Lung microvascular endothelial cell (primary cell): ENCODE measurements at places on chromosomes 7 and 10. TPM values are rescaled to one million over a fixed set of nuclear protein-coding genes. Genes with fewer than 3 reads are reported as not detected.

DNA sequence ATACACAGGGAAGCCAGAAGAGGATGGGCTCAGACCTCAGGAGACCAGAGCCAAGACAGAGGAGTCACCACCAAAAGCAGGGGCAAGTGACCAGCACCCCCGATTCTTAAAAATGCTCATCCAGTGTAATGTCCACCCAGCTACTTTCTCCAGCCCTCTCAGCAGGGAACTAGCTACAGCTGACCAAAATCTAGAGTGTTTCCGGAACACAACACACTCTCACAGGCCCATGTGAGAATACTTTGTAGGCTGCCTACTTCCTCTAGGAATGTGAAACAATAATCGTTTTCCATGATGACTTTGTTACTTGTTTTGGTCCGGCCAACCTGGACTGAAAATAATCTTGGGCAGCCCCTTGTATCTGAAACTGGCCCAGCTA lies 14.5 kb downstream of the PSAP start:
- no peak for DNase-seq

DNA sequence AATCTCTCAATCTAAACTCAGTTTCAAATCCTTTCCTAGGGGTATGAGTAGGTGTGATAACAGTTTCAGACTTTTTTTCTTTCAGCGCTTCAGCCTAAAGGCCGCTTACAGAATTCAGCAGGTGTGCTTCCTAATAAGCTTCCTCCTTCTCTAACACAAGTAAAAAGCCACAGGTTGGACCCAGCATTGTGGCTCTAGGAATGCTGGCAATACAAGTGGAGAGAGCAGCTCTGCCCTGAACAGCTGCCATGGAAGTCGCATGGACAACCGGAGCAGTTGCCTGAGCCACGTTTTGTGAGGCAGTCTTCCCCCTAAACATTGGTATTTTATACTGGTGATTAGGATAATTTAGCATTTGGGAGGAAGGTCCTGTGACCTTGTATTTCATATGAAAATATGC lies 83.5 kb downstream of the ST7 start:
- no peak for DNase-seq

- no peak for DNase-seq
Measured at GRCh38 chr10:28331066-28331465, 28.2 kb upstream of the MPP7 start.

DNA sequence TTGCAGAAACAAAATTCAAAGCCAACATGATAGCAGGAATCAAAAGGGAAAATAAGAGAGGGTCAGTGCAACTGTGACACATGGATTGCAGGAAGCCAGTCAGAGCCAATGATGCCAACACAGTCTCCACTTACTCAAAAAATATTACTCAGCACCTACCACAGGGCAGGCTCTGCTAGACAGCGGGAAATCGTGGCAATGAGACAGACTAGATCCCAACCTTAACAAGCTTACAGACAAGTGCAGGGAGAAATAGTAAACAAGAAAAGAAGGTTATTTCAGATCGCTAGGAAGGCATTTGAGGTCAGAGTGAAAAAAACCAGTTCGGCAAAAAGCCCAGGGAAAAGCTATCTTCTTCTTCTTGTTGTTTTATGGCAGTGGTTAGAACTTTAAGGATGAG lies 45.2 kb upstream of the NPFFR1 start:
- no peak for DNase-seq

DNA sequence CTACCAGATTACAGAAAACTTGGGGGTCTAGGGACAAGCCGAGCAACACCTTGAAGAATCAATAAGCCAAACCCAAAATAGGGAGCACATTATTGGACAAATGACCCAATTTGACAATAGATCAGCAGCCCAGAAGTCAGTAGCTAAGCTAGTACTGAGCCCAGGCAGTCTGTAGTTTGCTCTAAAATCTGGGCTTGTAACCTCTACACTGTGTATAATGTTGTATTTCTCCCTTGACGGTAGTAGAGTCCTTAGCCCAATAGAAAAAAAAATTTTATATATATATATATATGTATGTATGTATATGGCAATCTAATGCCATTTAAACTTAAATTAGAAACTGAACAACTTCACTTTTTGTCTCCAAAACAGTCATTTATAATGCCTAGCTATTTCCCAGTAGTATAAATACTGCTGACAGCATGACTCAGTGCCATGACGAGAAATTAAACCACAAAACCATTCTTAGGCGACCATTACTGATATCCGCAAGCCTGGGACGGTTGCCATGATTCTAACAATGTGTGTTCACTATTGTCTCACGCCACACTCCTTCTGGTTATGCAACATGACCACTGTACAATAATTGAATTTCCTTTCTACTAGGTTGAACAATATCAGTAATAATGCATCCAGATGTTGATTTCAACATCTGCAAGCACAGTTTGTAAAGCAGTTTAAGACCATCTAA lies 110.5 kb downstream of the IPMK start:
- peak; percentile 71 for DNase-seq

DNA sequence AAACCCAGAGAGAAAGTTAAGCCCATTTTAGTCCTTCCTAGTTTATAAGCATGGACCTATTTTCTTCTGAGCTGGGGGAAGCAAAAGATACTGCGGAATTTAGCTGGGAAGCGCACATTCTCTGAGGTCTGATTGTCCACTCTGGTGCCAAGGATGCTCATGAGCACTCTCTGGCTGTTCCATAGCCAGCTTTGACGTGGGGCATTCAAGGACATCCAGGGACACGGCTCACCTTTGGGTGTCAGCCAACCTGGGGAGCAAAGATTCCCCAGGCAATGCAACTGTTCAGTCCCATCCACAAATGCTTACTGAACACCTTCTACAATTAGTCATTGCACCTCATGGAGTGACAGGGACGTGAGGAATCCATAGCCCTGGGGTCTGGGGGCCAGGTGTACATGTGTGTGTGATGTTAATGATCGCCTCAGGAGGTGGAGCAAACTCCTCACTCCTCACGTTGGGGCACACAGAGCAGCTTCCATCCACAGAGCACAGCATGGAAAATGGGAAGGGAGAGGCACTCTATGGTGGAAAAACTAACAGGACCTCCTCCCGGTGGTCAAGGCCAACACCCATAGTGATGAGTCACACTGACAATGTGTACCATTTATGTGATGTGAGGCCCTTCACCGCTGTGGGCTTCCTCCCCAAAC lies 67.5 kb upstream of the IGFBP3 start:
- no peak for DNase-seq

- DNase-seq: peak; percentile 80
Measured at GRCh38 chr10:71270301-71271220, 48.5 kb upstream of the SLC29A3 start.

DNA sequence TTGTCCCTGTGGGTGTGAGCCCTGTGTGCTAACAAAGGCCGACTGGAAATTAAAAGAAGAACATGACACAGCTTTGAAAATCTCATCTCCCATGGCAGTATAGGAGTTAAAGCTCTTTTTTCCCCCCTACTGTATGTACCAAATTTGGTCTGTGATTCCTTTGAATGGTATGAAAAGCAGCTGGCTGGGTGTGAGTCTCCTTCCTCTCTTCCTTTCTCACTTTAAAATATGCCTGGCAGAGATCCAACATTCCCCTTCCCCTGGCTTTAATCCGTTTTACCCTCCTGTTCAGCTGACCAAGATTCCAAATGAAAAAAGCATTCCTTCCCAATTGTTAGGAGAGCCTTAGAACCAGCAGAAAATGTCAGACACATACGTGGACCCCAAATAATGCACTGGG lies 225.0 kb upstream of the CELF2 start:
- peak; percentile 80 for DNase-seq

AMPH gene
- not detected in 2 replicates for total RNA-seq

PLXDC2 gene
- 0.87 and 9.1 TPM in 2 replicates for total RNA-seq

PLEKHS1 gene
- not detected in 2 replicates for total RNA-seq
